ENCODE measurements at places on chromosomes 12 and 14. TPM values are rescaled to one million over a fixed set of nuclear protein-coding genes. Genes with fewer than 3 reads are reported as not detected.

The CDKN3 gene
- 25.4 TPM for polyA plus RNA-seq

The ADAM21 gene
- 0.09 TPM for polyA plus RNA-seq

The FAM161B gene
- polyA plus RNA-seq, result 0.14 TPM

The INSM2 gene
- polyA plus RNA-seq, result not detected

The ENDOU gene
- not detected for polyA plus RNA-seq

The RTN1 gene
- 4.2 TPM for polyA plus RNA-seq
